ENCODE measurements at places on chromosomes 13 and 19.

DNA sequence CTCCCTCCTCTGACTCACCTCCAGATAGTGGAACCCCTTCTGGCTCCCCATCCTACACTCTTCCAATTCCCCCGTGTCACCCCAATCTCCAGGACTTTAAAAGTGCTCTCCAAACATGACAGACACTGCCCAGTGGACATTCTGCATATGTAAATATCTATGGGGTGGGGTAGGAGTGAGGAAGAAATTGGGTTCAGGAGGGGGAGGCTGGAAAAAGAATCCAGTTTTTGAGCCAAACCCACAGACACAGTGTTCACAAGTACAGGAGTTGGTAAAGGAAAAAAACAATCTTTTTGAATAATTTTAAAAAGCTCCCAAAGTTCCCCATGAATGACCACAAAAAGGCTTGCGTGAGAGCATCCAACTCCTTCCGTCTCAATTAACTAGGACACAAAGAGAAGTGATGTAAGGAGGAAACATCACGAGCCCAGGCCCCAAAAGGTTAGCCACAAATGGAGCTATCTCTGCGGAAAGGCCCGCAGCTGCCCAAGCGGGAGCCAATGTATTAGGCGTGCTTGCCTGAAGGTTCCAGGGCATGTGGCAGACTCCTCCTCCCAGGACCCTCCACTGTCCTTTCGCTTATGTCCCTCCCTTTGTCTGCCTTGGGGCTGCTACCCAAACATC, 18.0 kb downstream of the ZC3H4 start:
- peak; percentile 32 for DNase-seq

DNA sequence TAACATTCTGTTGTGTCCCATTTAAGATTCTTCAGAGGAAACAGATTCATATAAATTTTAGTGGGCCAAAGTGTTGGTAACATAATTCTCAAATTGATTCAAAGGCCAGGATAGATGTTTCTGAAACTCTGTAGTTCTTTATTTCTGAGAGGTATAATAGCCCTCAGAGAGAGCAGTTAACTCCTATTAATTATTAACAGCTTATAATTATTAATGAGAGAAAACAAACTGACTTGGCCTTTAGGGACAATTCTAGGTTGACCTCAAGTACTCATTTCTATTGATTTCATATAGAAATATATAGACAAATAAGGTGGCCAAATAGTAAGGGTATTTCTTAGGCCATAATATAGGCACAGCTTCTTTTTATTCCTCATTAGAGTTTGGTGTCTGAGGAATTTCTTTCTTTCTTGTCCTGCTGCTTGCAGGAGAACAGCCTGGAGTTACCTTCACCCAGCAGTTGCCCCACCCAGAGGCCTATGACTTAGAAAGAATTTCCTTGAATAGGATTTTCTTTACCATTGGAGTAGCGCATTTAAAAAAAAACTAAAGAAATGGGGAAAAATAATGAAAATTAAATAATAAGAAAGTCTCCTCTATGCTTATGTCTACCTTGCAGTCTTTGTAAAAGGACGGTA, 1430.1 kb upstream of the SPRY2 start:
- no peak for DNase-seq

DNA sequence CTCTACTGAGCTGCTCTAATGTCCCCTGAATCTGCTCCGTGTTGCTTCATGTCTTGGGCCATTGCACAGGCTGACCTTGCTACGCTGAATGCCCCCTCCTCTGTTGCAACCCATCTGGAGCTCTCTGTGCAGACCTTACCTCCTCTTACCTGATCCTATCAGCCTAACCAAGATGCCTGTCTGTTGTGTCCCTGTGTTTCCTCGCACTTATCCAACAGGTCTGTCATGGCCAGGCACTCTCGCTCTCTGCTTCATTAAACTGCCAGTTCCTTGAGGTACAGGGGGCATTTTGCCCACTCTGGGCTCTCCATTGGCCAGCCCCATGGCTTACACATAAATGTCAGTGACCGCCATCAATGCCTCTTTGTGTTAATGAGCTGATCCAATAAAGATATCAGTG, 277.7 kb upstream of the TSHZ3 start:
- DNase-seq = no peak

- no peak for DNase-seq
These were observed 282.9 kb downstream of the KLF5 start for GRCh38 chr13:73341748-73342147.

GRCh38 chr13:33934343-33934742, 116.4 kb downstream of the RFC3 start:
- no peak for DNase-seq

- no peak for DNase-seq
These were observed 5.7 kb upstream of the ZNF492 start for GRCh38 chr19:22628401-22628800.

DNA sequence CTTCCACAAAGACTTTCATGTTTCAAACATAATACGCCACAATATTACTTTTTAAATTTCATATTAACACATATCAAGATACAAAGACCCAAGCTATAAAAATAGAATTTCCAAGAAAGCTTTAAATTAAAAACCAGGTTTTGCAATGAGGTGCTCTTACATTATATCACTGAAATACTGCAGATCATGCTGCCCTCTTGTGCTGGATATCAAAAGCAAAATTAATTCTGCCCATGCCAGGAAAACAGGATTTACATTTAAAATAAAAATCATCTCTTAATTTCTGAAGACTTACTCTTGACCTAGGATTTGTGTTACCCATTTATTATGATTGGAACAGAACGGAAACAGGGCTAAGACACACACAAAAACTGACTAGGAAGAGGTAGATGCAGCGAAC, 145.0 kb downstream of the ABCC4 start:
- no peak for DNase-seq

DNA sequence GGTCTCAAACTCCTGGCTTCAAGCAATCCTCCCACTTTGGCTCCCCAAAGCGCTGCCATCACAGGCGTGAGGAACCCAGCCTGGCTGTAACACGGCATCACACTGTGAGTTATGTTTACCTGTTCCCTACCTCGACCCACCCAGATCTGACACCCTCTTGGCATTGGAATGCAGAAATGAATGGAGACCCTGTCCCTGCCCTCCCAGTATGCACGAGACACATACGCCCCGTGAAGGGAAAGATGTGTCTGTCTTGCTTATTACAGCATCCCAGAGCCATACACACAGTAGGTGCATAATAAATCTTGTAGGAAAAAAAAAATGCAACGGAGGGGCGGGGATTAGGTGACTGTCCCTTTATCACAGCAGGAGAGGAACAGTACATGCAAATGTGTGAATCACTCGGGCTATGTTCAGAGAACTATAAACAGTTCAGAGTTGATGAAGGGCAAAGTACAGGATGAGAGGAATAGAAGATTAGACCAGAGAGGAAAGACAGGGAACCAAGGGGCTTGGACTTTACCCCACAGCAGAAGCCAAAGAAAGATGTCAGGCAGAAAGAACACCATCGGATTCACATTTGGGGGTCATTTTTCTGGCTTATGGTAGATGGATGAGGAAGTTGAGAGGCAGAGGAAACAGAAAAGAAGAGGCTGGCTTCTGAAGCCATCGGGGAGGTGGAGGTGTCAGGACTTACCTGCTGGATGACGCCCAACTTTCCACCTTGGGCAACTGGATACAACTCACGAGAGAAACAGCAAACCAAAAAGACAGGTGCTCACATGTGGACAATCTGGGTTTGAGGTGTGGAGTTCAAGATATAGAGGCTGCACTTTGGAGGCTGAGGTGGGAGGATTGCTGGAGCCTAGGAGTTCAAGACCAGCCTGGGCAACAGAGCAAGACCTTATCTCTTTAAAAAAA, 94.3 kb downstream of the INSR start:
- no peak for DNase-seq

DNA sequence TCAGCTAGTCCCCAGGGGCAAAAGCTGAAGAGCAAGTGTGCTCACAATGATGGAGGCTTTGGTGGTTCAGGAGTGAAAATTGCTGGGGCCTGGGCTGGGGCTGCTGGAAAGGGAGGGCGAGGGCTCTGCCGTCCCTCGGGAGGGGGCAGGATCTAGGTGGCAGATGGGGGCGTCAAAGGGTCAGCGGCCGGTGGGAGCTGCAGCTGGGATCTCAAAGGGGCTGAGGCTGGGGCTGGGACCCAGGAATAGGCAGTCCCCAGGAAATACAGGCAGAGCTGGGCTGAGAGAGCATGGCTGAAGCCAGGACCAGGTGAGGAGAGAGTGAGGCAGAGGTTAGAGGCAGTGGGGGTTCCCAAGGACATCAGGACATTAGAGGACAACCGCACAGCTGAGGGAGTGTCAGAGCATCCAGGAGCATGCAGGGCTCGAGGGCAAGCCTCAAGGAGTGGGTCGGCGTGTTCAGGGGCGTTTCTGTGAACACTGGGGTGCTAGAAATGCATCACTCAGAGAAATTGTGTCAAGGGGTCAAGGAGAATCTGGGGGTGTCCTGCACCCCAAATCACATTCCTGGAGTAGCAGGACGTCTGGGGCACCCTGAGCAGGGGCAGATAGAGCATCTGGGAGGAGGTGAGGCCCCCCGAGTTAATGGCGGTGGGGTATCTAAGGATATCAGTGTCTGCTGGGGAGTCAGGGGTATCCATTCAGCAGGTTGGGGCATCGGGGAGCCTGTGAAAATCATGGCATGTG, 1.2 kb upstream of the SYNE4 start:
- no peak for DNase-seq

DNA sequence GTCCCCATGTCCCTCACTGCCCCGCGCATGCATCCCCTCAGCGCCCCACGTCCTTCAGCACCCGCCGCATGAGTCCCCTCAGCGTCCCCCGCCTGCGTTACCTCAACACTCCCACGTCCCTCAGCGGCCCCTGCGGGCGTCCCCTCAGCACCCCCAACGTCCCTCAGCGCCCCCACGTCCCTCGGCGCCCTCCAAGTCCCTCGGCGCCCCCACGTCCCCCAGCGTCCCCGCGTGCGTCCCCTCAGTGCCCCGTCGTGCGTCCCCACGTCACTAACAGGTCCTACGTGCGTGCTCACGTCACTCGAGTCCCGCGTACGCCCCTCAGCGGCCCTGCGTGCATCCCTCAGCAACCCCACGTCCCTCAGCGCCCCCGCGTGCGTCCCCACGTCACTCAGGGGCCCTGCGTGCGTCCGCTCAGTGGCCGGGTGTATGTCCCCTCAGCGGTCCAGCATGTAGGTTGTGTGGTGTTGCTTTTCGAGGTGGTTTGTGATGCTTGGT, 19.5 kb upstream of the GAS6 start:
- DNase-seq = no peak

DNA sequence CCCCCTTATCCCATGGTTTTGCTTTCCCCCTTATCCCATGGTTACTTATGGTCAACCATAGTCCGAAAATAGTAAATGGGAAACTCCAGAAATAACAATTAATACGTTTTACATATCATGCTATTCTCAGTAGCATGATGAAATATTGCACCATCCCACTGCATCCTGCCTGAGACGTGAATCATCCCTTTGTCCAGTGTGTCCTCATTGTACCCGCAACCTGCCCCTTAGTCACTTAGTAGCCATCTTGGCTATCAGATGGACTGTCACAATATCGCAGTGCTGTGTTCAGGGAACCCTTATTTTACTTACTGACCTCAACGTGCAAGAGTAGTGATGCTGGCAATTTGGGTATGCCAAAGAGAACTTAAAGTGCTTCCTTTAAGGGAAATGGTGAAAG, 10.5 kb upstream of the NBEA start:
- DNase-seq = no peak

GRCh38 chr13:43963726-43964125, 84.0 kb downstream of the LACC1 start:
- no peak for DNase-seq

DNA sequence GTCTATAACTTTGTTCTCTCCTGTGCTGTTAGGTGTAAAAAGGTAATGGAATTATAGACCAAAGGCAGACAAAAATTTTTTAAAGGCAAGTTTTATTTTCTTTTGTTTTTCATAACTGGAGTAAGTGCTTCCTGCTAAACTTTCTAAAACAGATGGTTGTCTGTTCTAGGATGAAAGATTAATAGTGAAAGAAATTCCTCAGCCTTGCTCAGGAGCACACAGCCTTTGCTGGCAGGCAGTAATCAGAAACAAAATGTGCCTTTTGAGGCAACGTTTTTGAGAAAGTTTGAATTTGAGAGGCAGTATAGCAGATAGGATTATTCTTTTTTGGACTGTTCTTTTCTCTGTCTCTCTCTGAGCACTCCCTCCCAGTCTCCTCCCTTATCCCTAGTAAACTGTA, 2749.5 kb downstream of the PCDH9 start:
- no peak for DNase-seq

- no peak for DNase-seq
These were observed 1.1 kb upstream of the EPN1 start for GRCh38 chr19:55673889-55674288.

GRCh38 chr13:44125943-44126469, 246.3 kb downstream of the LACC1 start:
- DNase-seq = no peak

GRCh38 chr19:35264268-35265125, 4.3 kb upstream of the USF2 start:
- no peak for DNase-seq

DNA sequence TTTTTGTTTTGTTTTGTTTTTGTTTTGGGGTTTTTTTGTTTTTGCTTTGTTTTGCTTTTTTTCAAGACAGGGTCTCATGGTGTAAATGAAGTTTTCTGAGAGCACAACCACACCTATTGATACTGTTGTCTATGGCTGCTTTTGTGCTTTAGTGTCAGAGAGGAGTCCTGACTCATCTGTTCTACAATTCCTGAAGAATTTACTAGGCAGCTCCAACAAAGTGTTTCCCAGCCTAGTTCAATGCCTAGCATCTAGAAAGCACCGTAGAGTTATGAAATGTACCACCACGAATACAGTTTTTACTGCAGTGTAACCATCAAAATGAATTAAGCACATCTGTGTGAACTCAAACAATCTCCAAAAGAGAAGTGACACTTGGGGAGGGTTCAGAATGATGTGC, 21.2 kb downstream of the SAFB start:
- DNase-seq = no peak

DNA sequence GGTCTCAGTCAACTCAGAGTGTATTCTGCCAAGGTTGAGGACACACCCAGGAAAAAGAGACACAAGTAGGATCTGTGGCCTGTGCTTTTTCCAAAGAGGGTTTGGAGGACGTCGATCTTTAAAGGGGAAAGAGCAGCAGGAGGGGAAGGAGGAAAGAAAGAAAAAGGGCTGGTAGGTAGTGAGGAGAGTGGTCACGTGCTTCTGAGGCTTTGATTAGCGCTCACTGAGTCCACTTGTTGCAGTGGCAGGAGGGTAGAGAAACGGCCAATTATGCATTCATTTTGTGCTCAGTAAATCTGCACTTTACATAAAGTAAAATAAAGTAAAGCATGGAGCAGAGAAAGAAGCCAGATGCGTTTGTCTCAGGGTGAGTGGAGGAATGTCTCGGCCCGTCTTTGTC, 126.0 kb upstream of the VSTM2B start:
- no peak for DNase-seq

DNA sequence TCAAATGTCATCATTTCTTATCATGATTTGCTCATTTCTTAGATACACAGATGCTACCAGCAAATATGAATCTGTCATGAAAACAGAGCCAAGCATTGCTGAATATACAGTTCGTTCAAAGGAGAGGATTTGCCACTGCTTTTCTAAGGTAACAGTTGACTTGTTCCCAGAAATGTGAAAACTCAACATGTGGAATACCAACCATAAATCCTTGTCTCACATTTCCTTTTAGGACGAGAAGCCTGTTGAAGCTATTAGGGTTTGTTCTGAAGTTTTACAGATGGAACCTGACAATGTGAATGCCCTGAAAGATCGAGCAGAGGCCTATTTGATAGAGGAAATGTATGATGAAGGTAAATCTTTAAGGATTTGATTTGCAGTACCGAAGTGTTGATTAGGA, 86.7 kb downstream of the DNAJC3 start:
- no peak for DNase-seq

All from activated CD4-positive, alpha-beta T cell treated with anti-CD3 and anti-CD28 coated beads, Interleukin-2, amount 50 U/mL, for 48 hours (primary cell).